Anterior cingulate cortex (tissue), 58 donors: ENCODE measurements at places on chromosomes 13 and 19.

DNA sequence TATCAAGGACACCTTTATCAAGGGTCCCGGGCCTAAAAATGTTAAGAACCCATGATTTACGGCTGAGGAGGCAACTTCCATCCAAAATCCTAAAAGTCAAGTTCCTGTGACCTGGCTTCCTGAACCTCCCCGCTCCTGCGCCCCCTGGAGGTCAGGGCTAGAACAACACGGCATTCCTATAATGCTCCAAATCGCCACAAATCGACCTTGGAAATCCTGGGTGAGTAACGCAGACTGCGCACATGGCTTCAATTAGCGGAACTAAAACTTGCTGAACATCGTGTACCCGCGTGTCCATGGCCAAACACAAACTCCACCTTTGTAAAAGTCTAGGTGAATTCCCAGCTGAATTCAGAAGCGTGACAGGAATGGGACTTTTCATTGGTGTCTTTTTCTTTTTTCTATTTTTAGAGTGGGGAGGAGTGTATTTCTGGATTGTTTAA lies 4.3 kb upstream of the C5AR1 start:
- peak; percentile 18 for DNase-seq

DNA sequence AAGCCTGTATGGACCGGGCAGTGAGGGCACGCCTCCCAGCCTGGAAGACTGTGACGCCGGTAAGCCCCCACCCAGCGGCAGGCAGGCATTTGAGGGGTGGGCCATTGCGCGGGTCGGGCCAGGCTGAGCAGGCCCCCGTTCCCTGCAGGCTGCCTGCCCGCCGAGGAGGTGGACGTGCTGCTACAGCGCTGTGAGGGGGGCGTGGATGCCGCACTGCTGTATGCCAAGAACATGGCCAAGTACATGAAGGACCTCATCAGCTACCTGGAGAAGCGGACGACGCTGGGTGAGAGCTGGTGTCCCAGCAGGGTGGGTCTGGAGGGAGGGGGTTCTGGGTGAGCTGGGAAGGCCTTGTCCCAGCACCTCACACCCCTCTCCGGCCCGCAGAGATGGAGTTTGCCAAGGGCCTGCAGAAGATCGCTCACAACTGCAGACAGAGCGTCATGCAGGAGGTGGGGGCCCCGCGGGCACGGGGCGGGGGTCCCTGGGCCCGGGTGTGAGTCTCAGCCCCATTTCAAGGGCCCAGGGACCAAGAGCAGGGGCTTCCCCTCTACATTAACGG lies 7.1 kb downstream of the ARHGAP45 start:
- DNase-seq = no peak

DNA sequence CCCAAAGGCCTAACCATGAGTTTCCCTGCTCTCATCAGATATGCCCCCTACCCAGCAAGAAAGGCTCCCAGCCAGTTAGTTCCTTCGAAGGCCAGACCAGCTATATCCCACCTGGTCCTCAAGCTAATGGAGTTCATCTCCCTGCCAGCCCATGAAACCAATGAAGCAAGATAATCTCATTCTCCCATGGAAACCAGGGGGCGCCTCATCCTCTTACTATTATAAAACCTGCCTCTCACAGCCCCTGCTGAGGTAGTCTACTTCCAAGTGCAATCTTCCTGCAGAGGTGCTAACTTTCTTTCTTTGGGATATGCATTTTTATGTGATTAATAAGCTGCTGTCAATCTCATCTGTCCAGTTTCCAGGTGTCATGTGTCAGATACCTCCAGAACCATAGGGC lies 34.0 kb upstream of the ZNF573 start:
- no peak for DNase-seq

- DNase-seq = peak; percentile 24
These were observed at the start of gene CBARP for GRCh38 chr19:1237754-1238368. Gene CBARP, minus strand, starts transcription at chr19:1238005. Its CDS starts 1,905 bp downstream, at chr19:1236100.

GRCh38 chr19:11475861-11476260 lies 5.0 kb downstream of the ELAVL3 start:
- DNase-seq = no peak

DNA sequence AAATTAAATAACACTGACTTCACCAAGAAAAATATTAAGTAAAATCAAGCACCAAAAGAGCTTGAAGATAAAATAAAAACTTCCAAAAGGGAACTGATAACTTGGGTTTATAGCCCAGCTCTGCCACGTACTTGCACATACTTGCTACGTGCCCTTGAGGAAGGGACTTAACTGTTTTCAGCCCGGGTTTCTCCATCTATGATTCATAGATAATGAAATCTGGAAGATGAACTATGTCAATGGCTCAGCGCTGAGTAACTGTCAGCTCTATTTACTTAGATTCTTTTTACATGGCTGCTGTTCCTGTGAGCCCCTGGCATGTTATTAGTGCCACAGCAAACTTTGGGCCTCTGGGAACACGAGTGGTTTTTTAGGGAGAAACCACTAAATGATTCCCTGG lies 9.6 kb upstream of the ZC3H13 start:
- DNase-seq = no peak

DNA sequence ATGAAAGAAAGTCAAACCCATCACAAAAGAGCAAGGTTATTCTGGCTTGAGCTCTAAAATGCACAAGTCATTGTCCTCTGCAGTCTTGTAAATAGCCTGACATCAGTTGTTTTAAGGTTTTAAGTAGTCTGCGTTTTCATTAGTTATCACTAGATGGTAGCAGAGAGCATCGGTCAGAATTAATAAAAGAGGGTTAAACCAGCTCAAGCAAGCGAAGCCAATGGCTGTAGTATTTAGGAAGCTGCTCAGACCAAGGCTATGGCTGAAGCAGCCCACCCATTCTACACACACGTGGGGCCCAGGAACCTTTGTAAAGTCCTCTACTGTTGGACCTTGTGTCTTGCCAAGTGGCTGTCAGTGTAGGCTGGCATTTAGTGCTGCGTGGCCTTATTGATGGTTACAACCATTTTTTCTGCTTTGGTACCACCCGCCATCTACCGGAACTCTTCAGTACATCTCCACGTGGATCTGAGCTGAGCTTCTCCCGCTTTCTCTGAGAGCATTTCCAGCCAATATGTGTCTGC lies 13.3 kb upstream of the ZNF57 start:
- DNase-seq = no peak

- no peak for DNase-seq
These were observed 12.0 kb downstream of the FBN3 start for GRCh38 chr19:8137425-8137824.

- DNase-seq = no peak
These were observed 31.8 kb upstream of the HOMER3 start for GRCh38 chr19:18972851-18973250.

GRCh38 chr13:97911311-97912138 lies 42.0 kb upstream of the IPO5 start:
- DNase-seq = no peak

GRCh38 chr19:2511991-2512390 lies 36.1 kb downstream of the GADD45B start:
- no peak for DNase-seq

GRCh38 chr13:33537676-33538075 lies 252.1 kb upstream of the STARD13 start:
- no peak for DNase-seq

DNA sequence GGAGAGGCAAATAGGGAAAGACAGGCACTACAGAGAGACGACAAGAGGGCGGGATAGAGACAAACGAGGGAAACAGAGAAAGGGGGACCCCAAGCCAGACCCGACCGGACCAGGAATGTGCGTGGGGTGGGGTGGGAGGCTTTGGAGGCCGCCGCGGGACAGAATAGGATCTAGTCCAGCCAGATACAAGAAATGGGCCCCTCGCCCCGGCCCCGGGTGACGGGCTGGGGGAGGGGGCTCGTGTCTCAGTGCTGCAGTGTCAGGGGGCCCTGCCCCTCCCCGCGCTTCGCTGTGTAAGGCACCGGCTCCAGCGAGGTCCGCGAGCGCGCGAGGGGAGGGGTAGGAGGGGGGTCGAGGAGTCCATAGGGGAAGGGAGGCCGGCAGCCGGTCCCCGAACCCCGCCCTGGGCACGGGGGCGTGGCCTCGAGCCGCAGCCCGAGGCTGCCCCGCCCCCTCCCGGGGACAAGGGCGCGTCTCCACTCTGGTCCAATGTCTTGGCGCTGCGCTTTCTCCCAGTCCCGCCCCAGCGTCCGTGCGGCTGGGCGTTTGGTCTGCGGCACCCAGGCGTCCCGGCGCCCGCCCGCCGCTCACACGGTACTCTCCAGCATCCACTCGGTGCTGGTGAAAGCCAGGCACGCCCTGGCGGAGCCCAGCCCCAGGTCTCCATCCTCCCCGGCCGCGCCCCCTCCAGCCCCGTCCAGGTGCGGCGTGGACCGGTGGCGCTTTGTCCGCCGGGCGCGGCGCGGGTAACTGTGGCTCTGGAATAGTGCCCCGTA lies 11.0 kb downstream of the IFNL1 start:
- no peak for DNase-seq

GRCh38 chr13:52879950-52880741 lies 31.7 kb upstream of the PCDH8 start:
- DNase-seq = no peak

DNA sequence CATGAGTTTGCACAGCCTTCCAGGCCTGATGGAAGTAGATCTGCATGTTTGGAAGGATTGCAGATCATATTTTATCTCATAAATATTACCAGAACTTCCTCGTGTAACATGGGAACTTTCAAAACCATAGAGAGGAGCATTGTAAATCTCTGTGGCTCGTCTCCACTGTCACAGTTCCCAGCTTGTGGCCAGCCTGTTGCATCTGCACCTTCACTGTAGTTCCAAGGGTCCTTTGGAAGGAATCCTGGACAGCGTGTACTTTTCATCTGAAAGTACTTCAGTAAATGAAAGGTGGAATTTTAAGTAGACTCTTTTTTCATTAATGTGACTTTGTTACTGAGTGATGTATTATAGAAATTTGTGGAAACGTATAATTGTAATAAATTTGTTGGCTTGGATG lies 105.4 kb downstream of the ATP11A start:
- no peak for DNase-seq

- peak; percentile 15 for DNase-seq
These were observed 17.4 kb upstream of the KCTD12 start for GRCh38 chr13:76903544-76904162.

- DNase-seq = no peak
These were observed 19.3 kb upstream of the GATAD2A start for GRCh38 chr19:19385896-19386869.

- no peak for DNase-seq
These were observed 63.5 kb upstream of the HMGB1 start for GRCh38 chr13:30529085-30529834.

- DNase-seq = no peak
These were observed 817.2 kb downstream of the SLITRK1 start for GRCh38 chr13:83065108-83065507.

DNA sequence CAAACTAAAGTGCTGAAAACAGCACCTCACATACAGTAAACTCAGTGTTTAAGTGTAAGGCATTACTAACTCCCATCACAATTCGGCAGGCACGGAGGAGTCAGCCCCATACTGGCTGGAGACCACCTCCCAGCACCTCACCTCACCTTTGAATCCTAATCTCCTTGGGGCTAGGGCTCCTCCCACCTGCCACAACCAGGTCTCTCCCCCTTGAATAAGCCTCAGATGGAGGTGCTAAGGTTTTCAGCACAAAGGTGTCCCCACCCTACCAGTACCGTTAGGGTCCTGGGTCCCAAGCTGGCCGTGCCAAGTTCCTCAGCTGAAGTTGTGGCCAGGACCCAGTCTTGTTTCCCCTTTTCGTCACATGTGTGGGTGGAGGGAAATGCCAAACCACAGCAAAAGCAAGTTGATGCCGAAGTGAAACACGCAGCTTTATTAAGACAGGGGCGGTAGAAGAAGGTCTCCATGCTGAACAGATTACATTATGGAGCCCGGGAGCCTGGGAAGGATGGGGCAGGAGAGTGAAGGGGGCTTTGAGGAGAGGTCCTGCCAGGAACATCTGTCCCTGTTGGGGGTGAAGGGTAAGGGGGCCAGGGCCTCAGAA lies at the start of gene IGFLR1:
IGFLR1 (minus strand) TSS at position 332 of the 604 bp plus-strand sequence. CDS start 1,272 bp downstream, outside the sequence.
- no peak for DNase-seq

DNA sequence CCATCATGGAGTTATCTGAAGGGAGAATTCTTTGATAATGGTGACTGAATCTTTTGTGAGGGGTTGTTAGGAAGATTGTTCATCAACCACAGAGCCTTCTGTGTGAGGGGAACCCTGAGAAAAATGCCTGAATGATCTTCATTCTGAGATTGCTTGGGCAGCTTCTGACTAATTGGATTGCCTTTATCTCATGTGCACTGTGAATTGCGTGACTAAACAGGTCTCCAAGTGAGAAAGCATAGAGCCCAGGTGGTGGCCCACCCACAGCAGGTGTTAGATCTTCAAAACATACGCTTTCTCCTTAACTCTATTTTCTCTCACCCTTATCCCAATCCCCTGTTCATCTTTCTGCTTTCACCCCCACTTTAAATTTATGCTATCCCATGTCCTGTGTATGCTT lies 58.3 kb downstream of the DOCK9 start:
- no peak for DNase-seq

DNA sequence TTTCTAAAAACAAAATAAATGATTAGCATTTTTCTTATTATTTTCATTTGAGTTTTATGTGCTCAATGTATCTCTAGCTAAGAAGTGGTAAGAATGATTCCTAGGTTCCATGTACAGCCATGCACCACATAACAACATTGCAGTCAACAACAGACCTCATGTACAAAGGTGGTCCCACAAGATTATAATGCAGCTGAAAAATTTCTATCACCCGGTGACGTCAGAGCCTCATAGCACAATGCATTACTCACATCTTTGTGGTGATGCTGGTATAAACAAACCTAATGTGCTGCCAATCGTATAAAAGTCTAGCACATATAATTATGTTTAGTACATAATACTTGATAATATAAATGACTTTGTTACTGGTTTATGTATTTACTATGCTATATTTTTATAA lies 120.5 kb downstream of the SLC7A1 start:
- DNase-seq = no peak

DNA sequence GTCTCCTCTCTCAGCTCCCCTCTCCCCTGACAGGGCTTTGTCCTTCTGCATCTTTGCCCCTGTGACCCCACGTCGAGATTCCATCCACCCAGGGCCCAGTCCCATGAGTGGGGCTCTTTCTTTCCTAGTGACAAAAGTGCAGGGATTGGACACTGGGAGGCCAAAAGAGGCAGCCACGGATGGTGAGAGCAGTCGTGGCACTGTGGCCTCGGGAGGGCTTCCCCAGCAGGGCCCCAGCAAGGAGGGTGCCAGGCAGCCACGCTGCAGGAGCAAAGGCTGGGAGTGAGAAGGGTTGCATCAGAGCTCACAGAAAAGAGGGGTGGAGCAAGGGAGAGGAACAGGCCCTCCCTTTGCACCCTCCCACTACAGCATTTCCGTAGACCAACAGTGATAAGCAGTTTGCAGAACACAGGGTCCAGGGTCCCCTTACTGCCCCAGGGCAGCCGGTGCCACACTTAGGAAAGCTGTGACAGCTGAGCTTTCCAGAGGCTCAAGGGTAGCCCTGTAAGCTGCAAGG lies 4.9 kb downstream of the ZSCAN1 start:
- no peak for DNase-seq

- DNase-seq = no peak
These were observed 96.8 kb upstream of the WASF3 start for GRCh38 chr13:26460648-26461047.

- DNase-seq = no peak
These were observed 125.0 kb downstream of the IER2 start for GRCh38 chr19:13275016-13275722.

- no peak for DNase-seq
These were observed 2.8 kb downstream of the HIPK4 start for GRCh38 chr19:40387155-40387554.
